ENCODE measurements at places on chromosomes 12 and 14.

DNA sequence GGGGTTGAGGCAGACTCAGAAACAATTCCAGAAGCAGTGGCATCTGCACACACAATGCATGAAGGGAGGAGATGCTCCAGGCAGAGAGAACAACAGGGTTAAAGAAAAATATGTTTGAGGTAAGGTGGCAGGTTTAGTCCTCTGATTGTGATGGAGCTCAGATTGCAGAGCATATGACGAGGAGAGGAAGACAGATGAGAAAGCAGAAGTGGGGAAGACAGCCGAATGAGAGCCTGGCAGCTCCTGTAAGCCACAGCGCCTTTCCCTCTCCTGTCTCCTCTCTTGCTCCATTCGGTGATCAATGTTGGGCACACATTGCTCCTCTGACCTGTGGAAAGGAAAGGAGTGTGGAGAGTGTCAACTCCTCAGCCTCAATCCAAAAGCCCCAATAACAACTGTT, 372.2 kb downstream of the GXYLT1 start:
- H3K4me3 ChIP-seq = no peak overlapping the region
- no peak overlapping the region for H3K27ac ChIP-seq
- H3K4me1 ChIP-seq = no peaks in the 10 kb centered on the region
- DNase-seq = no peak

DNA sequence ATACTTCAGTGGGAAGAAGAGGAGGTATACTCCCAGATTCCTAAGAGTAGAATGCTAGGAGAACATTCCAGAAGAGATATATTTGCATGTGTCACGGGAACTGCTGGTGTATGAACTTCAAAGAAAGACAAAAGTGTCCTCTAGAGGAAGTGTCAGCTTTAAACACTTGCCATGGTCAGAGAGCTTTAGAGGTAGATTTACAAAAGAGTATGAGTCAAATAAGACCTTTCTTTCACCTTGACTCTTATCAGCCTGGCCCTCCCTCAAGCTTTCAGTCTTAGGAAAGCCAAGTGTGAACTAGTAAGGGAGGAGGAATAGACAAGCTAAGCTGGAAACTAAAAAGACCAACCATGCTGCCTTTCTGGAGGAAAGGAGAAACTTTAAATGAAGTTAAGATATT, 34.7 kb downstream of the COX8C start:
- no peaks in the 10 kb centered on the region for H3K36me3 ChIP-seq
- H3K4me1 ChIP-seq = no peaks in the 10 kb centered on the region
- no peak for DNase-seq
- H3K27me3 ChIP-seq = no peaks in the 10 kb centered on the region
- H3K27ac ChIP-seq = no peak overlapping the region
- no peak overlapping the region for H3K4me3 ChIP-seq

DNA sequence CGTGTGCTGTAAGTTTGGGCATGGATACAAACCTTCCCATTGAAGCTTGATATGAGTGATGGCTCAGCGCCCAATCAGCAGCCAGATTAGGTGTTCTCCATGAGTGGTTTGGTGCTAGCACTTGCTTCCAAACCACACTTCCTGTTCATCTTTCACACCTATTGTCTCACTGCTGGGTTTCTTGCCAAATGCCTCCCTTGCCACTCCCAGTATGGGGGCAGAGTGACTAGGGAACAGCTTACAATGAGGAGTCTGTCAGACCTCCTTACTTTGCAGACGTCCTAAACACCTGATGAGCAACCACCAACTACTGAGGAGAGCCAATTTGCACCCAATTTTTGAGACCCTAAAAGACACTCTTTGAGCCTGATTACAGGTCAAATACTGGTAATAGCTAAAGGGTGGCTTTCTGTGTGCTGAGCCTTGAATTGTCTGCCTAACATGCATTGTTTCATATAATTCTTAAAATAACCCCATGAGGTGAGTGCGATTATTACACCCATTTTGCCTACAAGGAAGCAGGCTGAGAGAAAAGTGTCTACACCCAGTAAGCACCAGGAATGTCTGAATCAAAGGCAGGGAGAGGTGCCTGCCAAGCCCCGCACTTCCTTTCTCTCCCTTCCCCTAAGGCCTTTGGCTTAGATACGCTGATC, 48.4 kb upstream of the FOS start:
- no peaks in the 10 kb centered on the region for H3K36me3 ChIP-seq
- H3K27me3 ChIP-seq = no peaks in the 10 kb centered on the region
- no peak overlapping the region for H3K4me3 ChIP-seq
- DNase-seq = no peak
- H3K4me1 ChIP-seq = peaks cover 8% of the 10 kb centered on the region
- H3K27ac ChIP-seq = no peak overlapping the region

- no peaks in the 10 kb centered on the region for H3K36me3 ChIP-seq
- no peak overlapping the region for H3K4me3 ChIP-seq
- H3K4me1 ChIP-seq = no peaks in the 10 kb centered on the region
These were observed 47.9 kb downstream of the RPH3A start for GRCh38 chr12:112839386-112839972.

DNA sequence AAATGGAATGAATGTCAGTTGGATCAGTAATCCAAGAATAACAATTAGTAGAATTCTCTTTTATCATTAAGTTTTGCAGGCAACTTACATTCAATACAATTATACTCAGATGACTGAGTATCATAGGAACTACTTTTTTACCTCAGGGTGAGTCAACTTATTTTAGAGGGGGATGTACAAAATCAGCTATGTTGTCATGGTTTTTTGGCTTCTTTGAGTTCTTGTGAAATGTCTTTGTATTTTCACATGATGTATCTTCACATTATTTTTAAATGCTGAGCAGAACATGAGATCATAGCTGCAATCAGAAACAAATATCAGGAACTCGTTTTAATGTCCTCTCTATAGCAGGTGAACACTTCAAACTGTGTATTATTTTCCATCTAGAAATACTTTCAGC, 65.3 kb upstream of the PTPRR start:
- peak; percentile 20 for DNase-seq
- H3K4me1 ChIP-seq = no peaks in the 10 kb centered on the region
- no peaks in the 10 kb centered on the region for H3K27me3 ChIP-seq
- no peak overlapping the region for H3K4me3 ChIP-seq

DNA sequence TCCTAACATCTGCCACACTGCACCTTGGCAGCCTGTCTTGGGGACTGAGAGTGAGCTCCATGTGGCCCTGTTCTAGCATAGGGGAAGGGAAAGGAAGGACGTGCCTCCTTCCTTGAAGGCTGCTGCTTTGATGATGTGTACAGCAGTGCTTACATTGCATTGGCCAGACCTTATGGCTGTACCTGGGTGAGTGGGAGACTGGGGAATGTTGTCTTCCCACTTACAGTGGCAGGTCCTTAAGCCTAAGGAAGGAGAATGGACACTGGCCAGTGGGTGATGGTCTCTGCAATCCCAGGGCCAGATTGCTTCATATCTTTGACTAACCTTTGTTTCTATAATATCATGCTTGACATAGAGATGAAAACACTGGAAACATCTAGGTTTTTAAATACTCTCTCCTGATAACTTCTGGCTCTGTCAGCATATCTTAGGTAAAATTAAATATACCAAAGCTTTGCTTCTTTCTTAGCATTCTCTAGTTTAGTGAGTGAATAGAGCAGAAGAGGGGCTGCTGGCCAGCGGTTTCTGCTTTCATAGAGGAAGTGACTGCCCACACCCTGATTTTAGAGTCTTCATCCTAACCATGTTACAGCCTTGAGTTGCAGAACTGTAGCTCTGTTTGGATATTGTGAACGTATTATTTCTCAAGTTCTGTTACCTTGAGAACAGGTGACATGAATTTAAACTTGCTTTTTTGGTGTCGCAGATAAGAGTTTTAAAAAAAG, 27.2 kb downstream of the KLC1 start:
- peaks cover 58% of the 10 kb centered on the region for H3K36me3 ChIP-seq
- H3K27ac ChIP-seq = no peak overlapping the region
- peak; percentile 14 for DNase-seq

GRCh38 chr12:121579981-121580868, 598 bp downstream of the KDM2B start:
- peak overlapping the region; percentile 66 for H3K4me3 ChIP-seq
- H3K36me3 ChIP-seq = no peaks in the 10 kb centered on the region
- peaks cover 55% of the 10 kb centered on the region for H3K4me1 ChIP-seq
- peak; percentile 86 for DNase-seq
- H3K27me3 ChIP-seq = no peaks in the 10 kb centered on the region

DNA sequence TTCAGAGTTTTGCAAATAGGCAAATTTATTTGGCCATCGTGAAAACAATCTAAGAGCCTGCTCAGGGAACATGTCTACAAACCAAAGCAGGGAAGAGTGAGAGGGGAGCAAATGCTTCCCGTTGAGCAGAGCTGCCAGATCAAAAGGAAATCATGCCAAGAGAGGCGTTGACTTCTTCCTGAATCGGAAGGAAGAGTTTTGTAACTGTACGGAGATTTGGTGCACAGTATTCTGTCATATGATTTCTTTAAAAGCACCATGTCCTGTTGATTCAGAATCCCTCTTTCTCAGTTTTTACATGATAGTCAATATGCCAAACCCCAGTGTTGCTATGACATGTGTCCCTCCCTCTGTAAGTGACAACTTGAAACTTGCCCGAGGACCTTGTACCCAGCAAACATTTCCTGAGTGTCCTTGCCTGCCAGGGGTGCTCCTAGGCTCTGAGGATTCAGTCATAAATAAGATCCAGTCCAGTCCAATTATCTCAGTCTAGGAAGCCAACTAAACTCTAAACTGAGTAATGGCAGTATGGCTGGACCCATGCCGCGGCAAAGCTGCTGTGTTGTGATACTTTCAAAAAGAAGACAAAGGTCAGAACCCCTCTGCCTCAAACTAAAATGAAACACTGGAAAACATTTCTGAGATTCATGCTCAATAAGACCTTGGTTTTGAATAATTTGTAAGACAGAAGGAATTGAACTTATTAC, 300.1 kb upstream of the FKBP4 start:
- no peaks in the 10 kb centered on the region for H3K36me3 ChIP-seq
- peak overlapping the region; percentile 23 for H3K27ac ChIP-seq
- peaks cover 24% of the 10 kb centered on the region for H3K4me1 ChIP-seq

DNA sequence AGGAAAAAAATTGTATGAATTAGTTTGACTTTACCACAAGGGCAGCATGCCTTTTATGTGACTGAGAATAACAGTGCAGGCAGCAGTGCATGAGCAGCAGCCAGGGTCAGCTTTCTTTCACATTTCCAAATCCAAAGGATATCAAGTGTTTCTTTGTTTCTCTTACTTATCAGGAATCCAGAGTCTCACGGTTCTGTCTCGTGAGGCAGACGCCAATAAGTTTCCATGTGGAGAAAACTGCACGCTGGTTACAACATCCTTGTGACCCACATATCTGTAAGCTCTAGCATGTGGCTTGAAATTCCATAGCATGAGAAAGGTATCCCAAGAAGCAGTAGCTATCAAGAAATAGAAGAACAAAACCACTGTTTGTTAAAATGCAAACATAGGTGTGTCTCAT, 27.6 kb downstream of the GALNT4 start:
- no peak overlapping the region for H3K27ac ChIP-seq
- no peak overlapping the region for H3K4me3 ChIP-seq
- H3K27me3 ChIP-seq = no peaks in the 10 kb centered on the region
- no peak for DNase-seq
- H3K4me1 ChIP-seq = no peaks in the 10 kb centered on the region

GRCh38 chr12:56014205-56014604, 6.6 kb upstream of the IKZF4 start:
- no peaks in the 10 kb centered on the region for H3K4me1 ChIP-seq
- H3K27me3 ChIP-seq = no peaks in the 10 kb centered on the region
- no peak overlapping the region for H3K27ac ChIP-seq
- H3K4me3 ChIP-seq = no peak overlapping the region

- no peaks in the 10 kb centered on the region for H3K27me3 ChIP-seq
- peaks cover 12% of the 10 kb centered on the region for H3K36me3 ChIP-seq
- H3K4me3 ChIP-seq = no peak overlapping the region
- no peaks in the 10 kb centered on the region for H3K4me1 ChIP-seq
- DNase-seq = no peak
- no peak overlapping the region for H3K27ac ChIP-seq
These were observed 56.4 kb downstream of the MON2 start for GRCh38 chr12:62522984-62523383.

DNA sequence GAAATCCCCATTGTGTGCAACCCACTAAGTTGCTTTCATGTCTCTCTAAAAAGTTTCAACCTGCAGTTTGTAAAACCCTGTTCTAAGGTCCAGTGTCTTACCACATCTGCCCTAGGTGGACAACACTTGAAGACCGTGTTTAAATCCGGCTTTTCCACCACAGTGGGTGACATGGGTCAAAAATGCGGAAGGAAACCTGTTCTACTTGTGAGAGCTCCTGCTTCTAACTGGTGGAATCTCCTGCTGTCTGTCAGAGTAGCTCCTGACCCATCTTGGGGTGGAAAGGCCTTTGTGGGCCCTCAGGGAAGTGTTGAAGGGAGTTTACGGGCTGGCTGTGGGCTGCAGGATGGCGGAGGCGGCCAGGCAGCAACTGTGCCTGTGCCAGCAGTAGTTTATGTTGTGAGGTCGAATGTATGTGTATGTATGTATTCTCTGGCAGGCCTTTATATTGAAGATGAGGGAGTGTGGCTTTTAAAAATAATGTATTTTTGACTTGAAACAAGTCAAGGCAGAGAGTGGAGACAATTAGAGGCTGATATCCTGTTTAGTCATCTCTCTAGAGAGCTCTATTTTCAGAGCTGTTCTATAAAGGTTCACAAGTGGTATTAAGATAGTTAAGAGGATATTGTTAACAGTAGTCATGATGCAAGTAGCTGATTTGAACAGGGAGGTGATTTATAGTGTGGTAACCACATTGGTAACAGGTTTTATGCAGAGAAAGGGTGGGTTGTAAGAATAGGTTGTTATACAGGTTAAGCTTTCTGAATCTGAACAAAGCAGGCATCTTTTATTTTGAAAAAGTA, 67.0 kb downstream of the PRKCH start:
- peak overlapping the region; percentile 47 for H3K27ac ChIP-seq
- H3K36me3 ChIP-seq = no peaks in the 10 kb centered on the region
- no peak overlapping the region for H3K4me3 ChIP-seq
- DNase-seq = no peak
- H3K4me1 ChIP-seq = peaks cover 7% of the 10 kb centered on the region

- H3K4me1 ChIP-seq = peaks cover 31% of the 10 kb centered on the region
- peak overlapping the region; percentile 56 for H3K27ac ChIP-seq
- H3K4me3 ChIP-seq = no peak overlapping the region
- no peaks in the 10 kb centered on the region for H3K27me3 ChIP-seq
These were observed 36.1 kb downstream of the TMCC3 start for GRCh38 chr12:94614288-94614721.

GRCh38 chr14:23056145-23056955, 970 bp downstream of the CDH24 start:
- peak overlapping the region; percentile 47 for H3K4me3 ChIP-seq
- H3K27ac ChIP-seq = no peak overlapping the region
- H3K4me1 ChIP-seq = peaks cover 20% of the 10 kb centered on the region
- no peaks in the 10 kb centered on the region for H3K27me3 ChIP-seq

GRCh38 chr12:63317880-63318279, 166.9 kb upstream of the AVPR1A start:
- no peaks in the 10 kb centered on the region for H3K36me3 ChIP-seq
- H3K27ac ChIP-seq = no peak overlapping the region
- no peaks in the 10 kb centered on the region for H3K4me1 ChIP-seq

GRCh38 chr12:53313996-53314395, 7.4 kb downstream of the AAAS start:
- DNase-seq = no peak
- H3K4me3 ChIP-seq = no peak overlapping the region
- H3K27ac ChIP-seq = no peak overlapping the region
- no peaks in the 10 kb centered on the region for H3K27me3 ChIP-seq

Data from muscle of leg (tissue), 16 donors.